ENCODE measurements at places on chromosomes 13 and 19. TPM values are rescaled to one million over a fixed set of nuclear protein-coding genes. Genes with fewer than 3 reads are reported as not detected.
A peak's percentile ranks its signal among the peaks of the same experiment; 100 is the strongest.

- DNase-seq, result peak; percentile 43
Measured at GRCh38 chr19:57317503-57317902, 2.8 kb upstream of the ZNF543 start.

DNA sequence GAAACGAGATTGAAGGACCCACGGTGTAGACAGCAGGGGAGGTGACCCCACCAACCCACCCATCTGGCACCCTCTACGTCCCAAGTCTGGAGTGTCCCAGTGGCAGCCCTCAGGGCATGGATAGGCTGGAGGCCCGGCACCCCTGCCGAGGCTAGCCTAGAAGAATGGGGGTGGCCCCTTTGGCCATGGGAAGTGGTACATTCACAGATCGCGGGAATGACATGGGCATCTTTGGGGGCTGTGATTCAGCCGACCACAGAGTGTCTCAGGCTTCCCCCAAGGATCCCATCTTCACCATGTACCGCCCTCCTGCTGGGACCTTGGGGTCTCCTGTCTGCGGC is 11.3 kb upstream of the MKNK2 start:
- DNase-seq, result no peak

DNA sequence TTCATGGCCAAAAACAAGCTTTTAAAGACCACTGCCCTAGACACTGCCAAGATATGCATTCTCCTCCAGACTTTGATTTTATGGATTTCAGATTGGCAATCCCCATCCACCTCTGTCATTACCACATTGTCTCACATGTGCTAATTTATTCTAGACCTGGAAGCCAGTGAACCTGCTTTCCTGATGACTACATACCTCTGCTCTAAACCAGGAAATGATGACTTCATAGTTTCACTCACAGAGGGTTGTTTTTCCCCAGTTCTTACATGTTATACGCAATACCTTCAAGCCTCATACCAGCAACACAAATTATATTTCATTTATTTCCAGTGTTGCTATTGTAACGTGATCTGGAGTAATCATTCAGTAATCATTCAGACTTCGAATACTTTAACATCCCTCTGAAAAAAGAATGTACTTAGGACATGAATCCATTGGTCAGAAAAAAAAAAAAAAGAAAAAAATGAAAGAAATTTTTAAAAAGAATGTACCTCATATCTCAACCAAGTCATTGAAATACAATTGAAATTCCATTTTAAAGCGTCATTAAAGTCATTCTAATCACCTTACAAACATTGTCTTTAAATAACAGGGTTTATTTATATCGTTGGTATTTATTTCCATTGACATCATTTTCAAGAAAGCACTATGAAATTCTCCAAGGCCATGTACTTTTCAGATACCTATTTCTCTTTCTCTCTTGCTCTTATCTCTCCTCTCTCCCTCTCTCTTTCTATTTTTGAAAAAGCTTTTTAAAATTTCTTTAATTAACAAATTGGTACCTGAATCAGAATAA is 33.4 kb upstream of the KLF5 start:
- peak; percentile 18 for DNase-seq

DNA sequence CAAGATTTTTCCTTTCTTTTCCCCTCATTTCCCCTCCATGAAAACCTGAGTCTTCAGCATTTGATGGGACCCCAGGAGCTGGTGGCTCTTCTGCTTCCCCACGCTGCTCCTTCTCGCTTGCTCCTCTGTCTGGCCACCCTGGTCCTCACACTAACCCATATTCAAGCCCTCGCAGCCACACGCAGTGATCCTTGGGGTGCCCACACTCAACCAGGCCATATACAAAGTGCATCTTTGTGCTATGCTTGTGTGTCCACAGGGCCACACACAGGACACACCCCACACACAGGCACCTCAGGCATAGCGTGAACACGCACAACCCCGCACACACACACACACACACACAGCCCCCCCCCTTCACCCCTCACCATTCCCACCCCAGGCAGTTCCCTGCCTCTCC is 132.1 kb downstream of the URI1 start:
- no peak for DNase-seq

GRCh38 chr13:55990631-55991030 is 1150.1 kb upstream of the PRR20A start:
- no peak for DNase-seq

DNA sequence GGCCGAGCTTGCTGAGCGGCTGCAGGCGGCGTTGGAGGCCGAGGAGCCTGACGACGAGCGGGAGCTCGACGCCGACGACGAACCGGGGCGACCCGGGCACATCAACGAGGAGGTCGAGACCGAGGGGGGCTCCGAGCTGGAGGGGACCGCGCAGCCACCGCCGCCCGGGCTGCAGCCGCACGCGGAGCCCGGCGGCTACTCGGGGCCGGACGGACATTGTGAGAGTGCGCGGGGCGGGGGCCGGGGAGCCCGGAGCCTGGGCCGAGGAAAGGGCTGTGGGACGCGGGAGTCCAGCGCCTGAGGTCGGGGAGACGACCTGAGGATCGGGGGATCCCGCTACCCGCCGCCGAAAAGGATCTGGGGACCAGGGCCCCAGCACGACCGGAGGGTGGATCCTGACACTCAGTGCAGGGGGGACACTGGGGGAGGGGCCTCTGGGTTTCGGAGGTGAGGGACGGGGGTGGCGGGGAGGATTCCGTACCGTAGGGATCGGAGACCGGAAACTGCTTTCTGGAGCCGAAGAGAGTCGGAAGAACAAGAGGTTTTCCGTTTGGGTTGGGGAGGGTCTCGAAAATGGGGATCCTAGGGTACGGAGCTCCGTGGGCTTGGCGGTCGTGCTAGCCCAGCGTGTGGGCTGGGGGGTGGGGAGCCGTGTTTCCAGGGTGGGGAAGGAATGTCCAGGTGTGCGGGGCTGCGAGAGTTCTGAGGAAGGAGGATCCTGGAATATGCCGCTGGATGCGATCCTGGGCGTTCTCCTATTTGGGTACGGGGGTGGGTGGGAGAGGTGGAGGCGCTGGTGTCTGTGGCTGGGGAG is 616 bp downstream of the HNRNPUL1 start:
- peak; percentile 67 for DNase-seq

DNA sequence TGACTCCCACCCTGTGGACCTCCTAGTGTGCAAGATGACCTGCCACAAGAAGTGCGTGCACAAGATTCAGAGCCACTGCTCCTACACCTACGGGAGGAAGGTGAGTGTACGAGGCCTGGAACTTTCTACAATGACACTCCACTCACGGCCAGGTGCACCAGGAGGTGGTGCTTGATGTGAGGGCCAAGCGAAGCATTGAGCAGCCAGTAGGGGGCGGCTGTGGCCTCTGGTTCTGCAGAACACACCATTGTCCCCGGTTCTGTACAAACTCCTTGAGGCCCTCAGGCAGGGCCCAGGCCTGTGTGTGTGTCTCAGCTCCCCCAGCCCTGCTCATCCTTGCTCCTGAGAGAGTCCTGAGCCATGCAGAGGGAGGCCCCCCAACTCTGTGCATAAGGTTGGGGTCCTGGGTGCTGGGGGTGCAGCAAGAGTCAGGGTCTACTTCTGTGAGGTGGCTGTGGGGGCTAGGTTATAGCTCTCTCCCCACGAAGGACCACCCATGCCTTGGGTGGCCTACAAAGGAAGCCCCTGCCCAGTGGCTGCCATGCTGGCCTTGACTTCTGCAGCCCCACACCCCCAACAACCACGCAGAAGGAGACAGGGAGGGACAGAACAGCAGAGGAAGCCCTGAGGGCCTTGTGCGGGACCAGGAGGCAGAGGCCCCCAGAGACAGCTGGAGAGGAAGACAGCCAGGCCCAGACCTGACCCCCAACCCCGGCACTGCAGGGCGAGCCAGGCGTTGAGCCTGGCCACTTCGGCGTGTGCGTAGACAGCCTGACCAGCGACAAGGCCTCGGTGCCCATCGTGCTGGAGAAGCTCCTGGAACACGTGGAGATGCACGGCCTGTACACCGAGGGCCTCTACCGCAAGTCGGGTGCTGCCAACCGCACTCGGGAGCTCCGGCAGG is 9.7 kb upstream of the USE1 start:
- peak; percentile 69 for DNase-seq

Gene PRTN3
- not detected for total RNA-seq

- no peak for DNase-seq
Measured at GRCh38 chr19:54616821-54617560, 13.3 kb upstream of the LILRB1 start.

Gene LHB
- not detected for total RNA-seq

DNA sequence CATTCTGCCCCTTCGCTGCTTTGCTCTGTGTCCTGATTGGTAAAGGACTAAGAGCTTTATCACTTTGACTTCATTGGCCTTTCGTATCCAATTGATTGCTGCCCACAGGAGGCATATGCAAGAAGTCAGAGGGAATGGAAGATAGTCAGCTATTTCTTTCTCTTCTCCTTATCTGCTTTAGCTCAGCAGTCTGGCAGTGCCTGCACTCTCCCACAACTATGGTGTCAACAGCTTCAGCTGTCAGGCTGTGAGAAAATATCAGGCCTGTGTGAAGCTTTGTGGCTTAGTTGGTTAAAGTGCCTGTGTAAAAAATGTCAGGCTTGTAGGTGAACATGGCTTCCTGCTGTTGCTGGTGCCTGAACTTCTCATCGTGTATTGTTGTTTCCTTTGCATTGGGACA is 243.0 kb downstream of the PCDH17 start:
- no peak for DNase-seq

GRCh38 chr19:38228491-38229439 is 4.7 kb upstream of the DPF1 start:
- DNase-seq, result no peak

DNA sequence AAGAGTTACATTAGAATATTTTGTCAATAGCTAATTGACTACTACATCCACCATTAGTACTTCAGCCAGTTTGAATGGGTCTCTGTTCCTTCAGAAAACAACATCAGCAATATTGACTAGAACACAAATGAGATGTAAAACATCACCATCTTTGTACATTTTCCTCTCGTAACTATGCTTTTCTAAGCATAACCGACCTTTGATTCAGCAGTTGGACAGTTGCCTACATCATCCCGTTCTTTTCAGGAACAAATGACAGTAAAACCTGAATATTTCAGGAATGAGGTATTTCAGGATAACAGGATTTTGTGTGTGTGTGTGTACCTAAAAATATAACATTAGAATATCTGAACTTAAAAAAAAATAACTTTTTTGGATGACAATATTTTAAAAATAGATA is 60.9 kb downstream of the STARD13 start:
- DNase-seq, result no peak

- DNase-seq, result no peak
Measured at GRCh38 chr19:16566161-16566560, 6.1 kb downstream of the SLC35E1 start.

DNA sequence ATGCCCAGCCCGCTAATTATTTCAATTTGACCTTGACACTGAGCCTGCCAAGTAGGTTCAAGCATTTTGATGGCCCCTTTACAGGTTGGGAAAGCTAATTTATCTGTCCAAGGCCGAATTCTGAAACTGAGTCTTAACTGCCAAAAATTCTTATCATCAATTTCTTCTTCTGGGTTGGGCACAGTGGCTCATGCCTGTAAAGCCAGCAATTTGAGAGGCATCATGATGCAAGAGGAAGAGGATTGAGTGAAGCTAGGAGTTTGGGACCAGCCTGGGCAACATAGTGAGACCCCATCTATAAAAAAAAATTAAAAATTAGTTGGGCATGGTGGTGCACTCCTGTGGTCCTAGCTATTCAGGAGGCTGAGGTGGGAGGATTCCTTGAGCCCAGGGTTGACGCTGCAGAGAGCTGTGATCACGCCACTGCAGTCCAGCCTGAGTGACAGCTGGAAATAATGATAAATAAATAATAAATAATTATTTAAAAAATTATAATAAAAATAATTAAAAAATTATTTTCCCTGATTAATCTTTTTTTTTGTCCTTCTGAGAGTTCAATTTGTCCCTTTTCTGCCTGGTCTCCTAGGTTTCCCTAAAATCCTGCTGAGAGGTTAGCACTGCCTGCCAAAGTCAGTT is 1.3 kb upstream of the LDLR start:
- DNase-seq, result no peak

Gene FXYD3
- total RNA-seq, result not detected

DNA sequence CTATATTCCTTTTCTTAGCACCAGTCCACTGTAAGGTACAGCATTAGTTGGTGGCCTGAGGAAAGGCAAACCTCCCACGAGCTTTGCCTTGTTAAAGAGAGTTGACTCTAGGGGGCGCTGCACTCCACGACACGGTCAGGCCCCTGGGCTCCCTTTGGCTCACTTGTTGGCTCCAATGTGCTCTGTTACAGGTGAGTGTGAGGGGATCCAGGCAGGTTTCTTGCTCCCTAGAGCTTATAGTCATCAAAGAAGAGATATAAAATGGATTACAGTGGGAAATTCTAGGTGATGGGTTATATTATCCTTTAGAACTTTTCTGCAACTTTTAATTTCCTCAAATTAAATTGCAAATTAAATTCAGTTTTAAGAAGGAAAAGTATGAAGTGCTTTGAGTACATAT is 3.7 kb downstream of the WDR87 start:
- DNase-seq, result peak; percentile 87

DNA sequence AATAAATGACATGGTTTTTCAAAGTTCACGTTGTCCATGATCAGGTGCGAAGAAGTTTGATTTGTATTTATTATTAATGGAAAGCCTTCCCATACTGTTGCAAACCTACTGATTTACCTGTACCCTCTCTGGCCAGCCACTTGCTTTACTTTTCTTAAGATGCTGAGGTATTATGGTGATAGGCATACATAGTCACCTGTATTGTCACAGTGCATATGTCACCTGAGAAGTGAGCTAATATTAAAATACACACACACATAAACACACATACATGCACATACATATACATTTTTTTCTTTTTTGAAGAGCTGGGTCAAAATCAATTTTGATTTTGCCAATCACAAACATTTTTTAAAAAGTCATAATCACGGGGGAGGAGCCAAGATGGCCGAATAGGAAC is 72.1 kb downstream of the RNASEH2B start:
- DNase-seq, result no peak

DNA sequence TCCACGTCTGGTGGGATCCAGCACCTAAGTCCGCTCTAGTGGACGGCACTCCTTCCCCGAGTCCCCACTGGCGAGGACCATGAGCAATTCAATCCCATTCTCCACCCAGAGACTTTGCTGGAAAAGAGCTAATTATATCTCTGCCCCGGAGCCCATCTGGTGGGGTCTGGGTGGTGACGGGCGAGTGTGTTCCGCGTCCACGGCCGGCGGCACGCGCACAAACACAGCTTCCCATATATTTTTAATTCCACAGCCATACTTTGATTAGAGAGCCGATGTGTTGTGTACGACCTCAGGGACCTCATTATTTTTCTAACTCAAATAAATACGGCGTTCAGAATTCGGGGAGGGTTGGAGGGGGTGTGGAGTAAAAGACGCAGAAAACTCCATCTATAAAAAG is 64.1 kb upstream of the ADGRE5 start:
- no peak for DNase-seq

DNA sequence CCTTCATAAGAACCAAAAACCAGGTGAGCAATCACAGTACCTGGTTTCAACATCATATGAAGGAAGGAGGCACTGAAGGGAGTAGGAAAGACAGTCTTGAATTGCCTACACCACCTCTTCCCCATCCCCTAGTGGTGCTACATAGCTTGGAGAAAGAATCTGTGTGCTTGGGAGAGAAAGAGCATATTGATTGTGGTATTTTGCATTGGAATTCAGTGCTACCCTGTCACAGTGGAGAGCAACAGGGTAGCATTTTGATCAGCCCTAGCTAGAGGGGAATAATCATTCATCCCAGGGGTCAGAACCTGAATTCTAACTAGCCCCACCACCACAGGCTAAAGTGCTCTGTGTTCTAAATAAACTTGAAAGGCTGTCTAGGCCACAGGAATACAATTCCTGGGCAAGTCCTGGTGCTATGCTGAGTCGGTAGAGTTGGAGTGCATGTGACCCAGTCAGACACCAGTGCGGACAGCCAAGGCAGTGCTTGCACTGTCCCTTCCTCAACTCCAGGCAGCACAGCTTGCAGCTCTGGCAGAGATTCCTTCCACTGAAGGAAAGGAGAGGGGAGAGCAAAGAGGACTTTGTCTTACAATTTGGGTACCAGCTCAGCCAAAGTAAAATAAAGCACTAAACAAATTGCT is 158.7 kb downstream of the VWA8 start:
- DNase-seq, result no peak

Gene SCEL
- total RNA-seq, result not detected

All from GM23248 (cell line).